Stimulated activated CD8-positive, alpha-beta memory T cell treated with anti-CD3 and anti-CD28 coated beads, Interleukin-12 subunit alpha, Interleukin-12 subunit beta, amount 100 ng/mL, for 1 hour (primary cell): ENCODE measurements at places on chromosomes 2 and 18.

- DNase-seq, result no peak
Measured at GRCh38 chr2:182715121-182715891, 751 bp upstream of the DNAJC10 start.

DNA sequence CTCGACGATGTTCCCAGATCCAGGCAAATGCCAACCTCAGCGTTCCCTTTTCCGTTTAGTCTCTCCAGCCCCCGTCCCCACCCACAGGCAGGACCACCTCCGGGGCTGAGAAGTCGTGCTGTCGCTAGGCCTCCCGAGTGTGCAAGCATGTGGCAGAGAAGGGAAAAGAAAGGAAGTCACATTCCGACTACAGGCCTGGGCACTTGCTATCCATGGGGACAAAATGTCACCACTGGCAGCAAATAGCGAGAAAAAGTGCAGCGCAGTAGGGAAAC lies 420 bp downstream of the PIGN start:
- no peak for DNase-seq

- no peak for DNase-seq
Measured at GRCh38 chr2:131058214-131058843, 34.9 kb downstream of the FAM168B start.

DNA sequence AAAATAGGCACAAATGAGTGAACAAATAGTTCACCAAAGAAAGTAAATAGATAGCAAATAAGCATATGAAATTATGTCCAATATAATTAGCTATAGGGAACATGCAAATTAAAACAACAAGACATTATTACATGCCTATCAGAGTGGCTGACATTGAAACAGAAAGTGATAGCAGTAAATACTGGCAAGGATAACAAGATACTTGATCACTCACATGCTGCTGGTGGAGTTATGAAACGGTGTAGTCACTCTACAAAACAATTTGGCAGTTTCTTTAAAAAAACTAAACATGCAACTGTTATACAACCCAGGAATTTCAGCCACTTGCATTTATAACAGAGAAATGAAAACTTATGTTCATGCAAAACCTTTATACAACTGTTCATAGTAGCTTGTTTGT lies 439.2 kb upstream of the ACVR2A start:
- no peak for DNase-seq

GRCh38 chr2:237421542-237422116 lies 7.7 kb upstream of the COL6A3 start:
- DNase-seq, result peak; percentile 74

- no peak for DNase-seq
Measured at GRCh38 chr2:125573432-125573831, 1082.5 kb upstream of the GYPC start.

DNA sequence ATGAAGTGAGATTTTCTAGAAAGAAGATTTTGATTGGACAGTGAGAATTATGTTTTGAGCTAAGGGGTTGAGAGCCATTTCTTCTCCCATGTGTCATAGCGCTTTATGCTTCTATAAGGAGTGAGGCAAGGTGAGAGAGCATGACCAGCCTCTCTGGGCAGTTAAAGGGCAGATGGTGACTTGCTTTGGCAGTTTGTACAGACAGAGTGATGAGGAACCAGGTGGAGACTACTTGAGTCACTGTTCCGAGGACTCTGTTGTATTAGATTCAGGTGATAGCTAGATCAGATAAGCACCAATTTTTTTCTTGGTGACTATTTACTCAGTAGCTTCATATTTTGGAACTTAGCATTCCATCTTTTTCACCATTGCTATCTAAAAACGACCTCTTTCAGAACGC lies 4.5 kb downstream of the CRIM1 start:
- no peak for DNase-seq

- DNase-seq, result no peak
Measured at GRCh38 chr2:162328424-162329157, 10.1 kb upstream of the IFIH1 start.

DNA sequence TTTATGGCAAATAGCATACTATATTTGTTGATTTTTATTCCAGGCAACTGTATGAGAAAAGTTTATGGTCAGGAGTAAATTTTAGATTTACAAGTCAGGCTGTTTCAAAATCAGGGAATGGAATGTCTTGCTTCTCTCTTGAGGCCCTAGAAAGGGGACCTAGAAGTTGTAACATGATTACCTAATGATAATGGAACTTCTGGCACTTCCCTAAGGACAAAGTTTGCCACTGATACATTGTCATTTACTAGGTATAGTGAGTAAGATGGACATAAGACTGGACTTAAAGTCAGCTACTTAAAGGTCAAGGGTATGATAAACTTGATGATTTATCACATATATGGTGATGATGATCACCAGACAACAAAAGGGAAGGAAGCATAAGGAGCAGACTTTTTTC lies 103.3 kb upstream of the VRK2 start:
- DNase-seq, result no peak

GRCh38 chr2:36819095-36819711 lies 122.7 kb downstream of the VIT start:
- no peak for DNase-seq

DNA sequence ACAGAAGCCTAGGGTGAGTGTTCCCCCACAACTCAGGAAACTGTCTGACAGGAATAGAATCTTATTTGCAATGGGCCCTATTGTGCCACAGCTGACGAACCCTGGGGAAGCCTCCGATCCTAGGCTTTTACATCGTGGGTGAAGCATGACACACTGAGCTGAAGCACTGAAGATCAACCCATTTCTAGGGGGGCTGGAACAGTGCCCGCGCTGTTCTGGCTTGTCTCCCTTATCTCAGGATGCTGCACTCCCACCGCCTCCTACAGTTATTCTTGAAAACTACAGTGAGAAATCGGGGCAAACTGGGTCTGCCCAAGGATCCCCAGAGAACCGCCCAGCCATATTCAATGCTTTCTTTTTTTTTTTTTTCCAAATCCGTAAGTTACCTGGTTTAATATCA lies 41.1 kb downstream of the NETO1 start:
- no peak for DNase-seq

DNA sequence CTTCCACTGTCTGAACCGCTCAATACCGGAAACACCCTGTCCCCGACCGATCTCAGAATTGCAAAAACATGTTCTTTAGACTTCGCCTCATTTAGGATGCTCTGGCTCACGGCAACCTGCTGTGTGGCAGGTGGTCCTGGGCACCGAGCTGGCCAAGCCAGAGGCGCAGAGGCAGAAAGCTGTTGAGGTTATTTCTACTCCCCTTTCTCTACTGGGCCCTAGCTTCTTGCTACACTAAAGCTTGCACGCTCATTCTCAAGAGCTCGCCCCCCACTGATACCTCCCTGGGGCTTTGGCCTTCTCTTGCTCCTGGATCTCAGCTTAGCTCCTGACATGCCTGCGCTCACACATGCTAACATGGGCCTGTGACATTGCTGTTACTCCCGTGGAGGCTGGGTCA lies 417.4 kb downstream of the LPIN1 start:
- DNase-seq, result no peak

DNA sequence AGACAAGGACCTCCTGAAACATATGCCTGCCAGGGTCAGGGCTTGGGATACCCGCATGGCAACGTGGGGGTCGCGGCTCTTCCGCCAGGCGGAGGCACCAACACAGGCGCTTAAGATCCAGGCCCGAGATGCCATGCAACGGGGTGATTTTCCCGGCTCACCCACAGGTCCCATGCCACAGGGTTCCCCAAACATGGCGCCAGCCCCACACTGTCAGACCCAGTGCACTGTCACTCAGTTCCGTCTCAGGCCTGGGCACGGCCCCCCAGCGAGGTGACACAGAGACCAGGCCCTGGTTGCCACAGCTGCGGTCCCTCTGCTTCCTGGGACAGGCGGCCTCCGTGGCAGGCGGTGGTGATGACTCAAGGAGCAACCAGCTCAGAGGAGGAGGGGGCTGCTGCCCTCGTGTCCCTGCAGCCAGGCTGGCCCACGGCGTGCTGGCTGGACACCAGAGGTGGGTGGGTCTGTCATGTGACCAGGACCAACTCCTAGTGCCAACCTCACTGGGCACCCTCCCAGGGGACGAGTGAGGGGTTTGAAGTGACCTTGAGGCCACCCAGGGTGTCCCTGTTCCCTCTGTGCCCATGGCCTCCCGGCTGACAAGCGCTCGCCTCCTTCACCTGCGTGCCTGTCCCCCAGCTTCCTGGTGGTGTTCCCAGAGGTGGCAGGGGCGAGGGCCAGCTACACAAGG lies 4.9 kb downstream of the PDCD1 start:
- no peak for DNase-seq

GRCh38 chr2:52477166-52477565 lies 1290.4 kb upstream of the CHAC2 start:
- DNase-seq, result no peak

DNA sequence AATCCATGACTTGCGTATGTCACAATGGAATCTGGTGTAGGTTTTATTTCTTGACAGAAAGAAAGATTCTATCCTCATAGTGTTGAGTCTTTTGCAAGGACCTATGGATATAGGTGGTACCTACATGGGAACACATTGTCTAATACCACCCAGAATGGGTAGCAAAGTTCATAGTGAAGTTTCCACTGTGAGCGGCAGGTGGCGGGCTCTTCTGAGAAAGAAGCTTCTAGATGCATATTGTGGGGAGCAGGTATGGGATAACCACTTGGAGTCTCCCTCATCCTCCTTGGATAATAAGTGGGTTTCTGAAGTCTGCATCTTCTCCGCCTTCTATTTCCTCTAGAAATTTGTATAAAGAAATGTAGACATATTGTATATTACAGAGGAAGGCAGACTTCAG lies 44.9 kb downstream of the LINC00305 start:
- no peak for DNase-seq

DNA sequence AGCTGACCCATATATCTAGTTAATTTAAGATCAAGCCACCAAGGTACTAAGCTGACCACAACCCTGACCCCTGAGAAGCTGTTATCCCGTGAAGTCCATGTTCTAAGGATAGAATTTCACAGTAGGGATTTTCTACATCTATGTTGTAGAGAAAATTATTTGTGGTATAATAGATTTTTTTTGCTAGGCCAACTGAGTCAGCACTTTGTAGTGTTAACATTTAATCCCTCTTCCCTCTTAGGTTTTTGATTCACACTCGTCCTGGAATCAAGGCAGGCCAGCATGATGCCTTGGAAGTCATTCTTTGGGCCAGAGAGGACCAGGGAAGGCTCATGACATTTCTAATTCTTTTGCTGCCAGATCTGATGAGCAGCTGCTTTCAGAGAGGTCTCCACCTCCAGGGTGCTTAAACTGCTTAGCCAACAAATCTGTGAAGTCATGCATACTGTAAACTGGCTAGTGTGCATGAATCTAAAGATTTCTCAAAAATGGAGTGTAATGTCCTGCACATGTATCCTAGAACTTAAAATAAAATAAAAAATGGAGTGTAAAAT lies 102.5 kb downstream of the RBM43 start:
- no peak for DNase-seq

- no peak for DNase-seq
Measured at GRCh38 chr2:160687629-160688028, 194.0 kb upstream of the RBMS1 start.

- DNase-seq, result no peak
Measured at GRCh38 chr18:70454704-70455322, 166.0 kb downstream of the SOCS6 start.
